ENCODE measurements at places on chromosomes 7 and 10. TPM values are rescaled to one million over a fixed set of nuclear protein-coding genes. Genes with fewer than 3 reads are reported as not detected.

The RPA3 gene
- 40.0 TPM for total RNA-seq

The FAM171A1 gene
- total RNA-seq = 26.3 TPM

The RBP4 gene
- total RNA-seq = not detected

The OR2A7 gene
- total RNA-seq = not detected

The TMEM72 gene
- total RNA-seq = not detected

The ARHGEF5 gene
- total RNA-seq = 0.76 TPM

The TMEM176B gene
- total RNA-seq = not detected

The VWC2 gene
- total RNA-seq = not detected

The ANXA8L1 gene
- not detected for total RNA-seq

The GBX1 gene
- total RNA-seq = not detected

The PAPOLB gene
- 0.15 TPM for total RNA-seq

The CAV2 gene
- total RNA-seq = 150 TPM

The EIF3A gene
- total RNA-seq = 114 TPM

The AQP1 gene
- 9.3 TPM for total RNA-seq

The SLC18A2 gene
- not detected for total RNA-seq

The PRKRIP1 gene
- 18.5 TPM for total RNA-seq

The CYP3A5 gene
- total RNA-seq = not detected

The PRR15 gene
- 0.15 TPM for total RNA-seq

The SUGCT gene
- 1.2 TPM for total RNA-seq

The PDIA4 gene
- 507 TPM for total RNA-seq

The HKDC1 gene
- not detected for total RNA-seq

The MYPN gene
- total RNA-seq = not detected
